Activated CD4-positive, alpha-beta T cell treated with anti-CD3 and anti-CD28 coated beads for 24 hours (primary cell): ENCODE measurements at places on chromosomes 4 and X.

DNA sequence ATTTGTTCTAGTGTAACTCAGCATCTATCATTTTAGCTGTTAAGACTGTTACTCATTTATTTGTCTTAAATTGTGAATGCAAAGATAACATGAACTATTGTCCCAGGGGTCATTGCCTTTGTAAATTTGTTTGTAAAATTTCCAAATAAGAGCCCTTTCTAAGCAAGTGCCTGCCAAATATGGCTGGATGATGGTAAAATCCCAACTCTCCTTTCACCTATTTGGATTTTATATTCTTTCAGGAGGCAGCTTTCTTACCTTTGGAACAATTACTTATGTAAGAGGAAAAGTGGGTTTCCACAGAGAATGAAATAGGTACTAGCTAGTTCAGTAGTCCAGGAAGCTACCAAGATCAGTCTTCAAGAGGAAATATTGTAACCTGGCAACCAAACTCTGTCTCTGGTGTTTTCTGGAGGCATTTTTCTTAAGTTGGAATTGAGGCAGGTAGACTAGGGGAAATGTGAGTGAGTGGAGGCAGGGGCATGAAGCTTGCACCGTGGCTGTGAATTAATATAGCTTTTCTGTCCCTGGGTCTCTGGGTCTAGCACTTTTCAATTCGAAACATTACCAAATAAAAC, 363.0 kb upstream of the ZCCHC13 start:
- DNase-seq: no peak

GRCh38 chrX:129111081-129111798, 412.1 kb downstream of the SMARCA1 start:
- DNase-seq: no peak

- DNase-seq: no peak
Observed at GRCh38 chr4:87118826-87119225, 101.6 kb downstream of the KLHL8 start.

DNA sequence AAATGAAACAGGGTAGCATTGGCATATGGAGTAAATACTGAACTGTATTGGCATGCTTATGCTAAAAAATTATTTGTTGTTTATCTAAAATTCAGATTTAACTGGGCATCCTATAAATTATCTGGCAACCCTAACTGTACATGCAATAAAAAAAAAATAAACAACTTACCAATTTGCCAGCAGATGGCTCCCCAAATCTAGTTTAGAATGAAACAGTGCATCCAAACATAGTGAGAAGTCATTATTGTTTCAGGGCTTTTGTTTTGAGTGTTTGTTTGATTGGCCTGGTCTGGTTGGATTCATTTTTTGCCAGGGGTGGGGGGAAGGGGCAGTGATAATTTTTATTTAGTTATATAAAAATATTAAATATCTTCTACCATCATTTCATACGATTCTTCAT, 12.8 kb upstream of the NSUN7 start:
- no peak for DNase-seq

DNA sequence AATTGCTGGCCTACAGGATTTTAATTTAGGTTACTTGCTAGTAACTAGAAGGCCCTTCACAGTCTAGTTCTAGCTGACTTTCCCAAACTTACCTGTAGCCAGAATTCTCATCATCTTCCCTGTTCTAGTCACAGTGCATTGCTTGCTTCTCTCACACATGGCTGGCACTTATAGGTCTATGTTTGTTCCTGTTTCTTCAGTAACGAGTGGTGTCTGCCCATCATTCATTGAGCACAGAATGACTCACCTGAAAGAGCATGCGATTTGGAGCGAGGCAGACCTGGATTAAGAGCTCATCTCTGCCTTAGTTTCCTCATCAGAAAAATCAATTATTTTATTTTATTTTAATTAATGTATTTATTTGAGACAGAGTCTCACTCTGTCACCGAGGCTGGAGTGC, 201.7 kb upstream of the ANK2 start:
- no peak for DNase-seq

GRCh38 chrX:6738518-6739470, 203.9 kb upstream of the VCX3A start:
- DNase-seq: no peak
